Hematopoietic multipotent progenitor cell treated with erythropoietin and hydrocortisone succinate and interleukin-3 and kit ligand, for 8 days (in vitro differentiated cells): ENCODE measurements at places on chromosomes 1 and 21.

DNA sequence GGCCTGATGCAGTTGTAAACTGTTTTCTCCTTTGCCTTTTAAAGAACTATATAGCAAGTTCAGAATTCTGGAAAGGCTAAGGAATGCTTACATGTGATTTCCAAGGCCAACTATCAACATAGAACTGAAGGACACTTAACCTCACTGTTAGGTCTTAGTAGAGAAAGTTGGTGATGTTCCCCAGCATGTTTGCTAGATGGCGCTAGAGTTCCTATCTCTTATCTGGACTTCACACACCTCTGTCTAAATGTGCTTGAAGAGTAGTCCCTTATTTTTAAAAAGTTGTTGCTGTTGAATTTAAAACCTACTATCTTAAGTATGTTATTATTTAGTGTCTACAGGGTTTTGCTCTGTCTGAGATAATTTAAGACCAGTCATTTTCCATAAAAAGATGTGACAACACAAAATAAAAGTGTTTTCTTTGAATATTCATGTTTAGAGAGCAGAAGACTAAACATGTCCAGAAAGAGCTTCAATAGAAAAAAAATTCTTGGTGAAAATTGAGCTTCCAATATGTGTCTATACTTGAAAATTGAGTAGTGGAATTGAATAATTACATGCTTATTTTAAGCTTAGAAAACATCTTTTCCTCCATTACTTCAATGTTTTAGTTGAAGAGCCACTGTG lies 237.3 kb downstream of the S1PR1 start:
- DNase-seq, result peak; percentile 72

GRCh38 chr1:75696000-75696399 lies 28.5 kb upstream of the ACADM start:
- DNase-seq, result no peak

- DNase-seq, result peak; percentile 57
Observed at GRCh38 chr1:200306944-200307754, 102.7 kb downstream of the ZNF281 start.

- no peak for DNase-seq
Observed at GRCh38 chr1:230940848-230941247, 37.8 kb downstream of the TTC13 start.

DNA sequence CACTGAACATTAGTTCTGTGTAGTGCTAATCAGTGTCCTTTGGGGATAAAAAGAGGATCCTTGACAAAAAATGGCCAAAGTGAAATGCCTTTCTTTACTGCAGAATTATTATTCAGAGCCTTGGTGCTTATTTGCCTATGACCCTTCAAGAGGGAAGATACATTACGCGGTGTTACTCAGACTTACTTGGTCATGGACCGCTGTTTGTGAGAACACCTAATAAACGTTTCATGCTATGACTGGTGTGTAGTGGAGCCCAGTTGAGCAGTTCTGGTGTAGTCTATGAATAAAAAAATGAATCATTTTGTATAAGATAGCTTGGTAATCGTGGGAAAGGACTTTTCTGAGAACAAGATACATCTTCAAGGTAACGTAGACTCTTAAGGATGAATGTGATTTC lies 8.3 kb downstream of the NFYC start:
- no peak for DNase-seq

DNA sequence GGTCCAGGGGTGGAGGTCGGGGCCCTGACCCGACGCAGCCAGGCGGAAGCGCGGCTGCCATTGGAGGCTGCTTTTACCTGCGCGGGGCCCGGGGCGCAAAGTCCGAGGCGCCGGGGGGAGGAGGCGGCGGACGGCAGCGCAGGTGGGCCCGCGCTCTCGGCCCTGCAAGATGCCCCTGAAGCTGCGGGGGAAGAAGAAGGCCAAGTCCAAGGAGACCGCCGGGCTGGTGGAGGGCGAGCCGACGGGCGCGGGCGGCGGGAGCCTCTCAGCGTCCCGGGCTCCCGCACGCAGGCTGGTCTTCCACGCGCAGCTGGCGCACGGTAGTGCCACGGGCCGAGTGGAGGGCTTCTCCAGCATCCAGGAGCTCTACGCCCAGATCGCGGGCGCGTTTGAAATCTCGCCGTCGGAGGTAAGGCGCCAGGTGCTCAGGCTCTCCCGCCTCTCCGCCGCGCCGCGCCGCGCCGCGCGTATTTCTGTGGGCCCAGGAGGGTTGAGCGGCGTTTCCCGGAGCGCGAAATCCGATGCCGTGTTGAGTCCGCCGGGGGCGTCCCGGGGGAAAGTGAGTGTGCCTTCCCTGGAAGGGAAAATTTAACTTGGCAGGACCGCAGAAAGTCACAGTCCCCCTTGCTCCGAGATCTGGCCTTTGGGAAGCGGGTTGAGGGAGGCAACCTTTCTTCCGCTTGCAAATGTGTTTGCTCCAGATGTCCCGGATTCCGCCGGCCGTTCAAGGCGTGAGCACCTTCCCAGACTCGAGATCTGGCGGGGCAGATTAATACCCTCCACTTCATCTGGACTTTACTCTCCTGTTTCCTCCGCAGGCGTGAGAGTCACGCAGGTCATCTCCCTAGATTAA lies at the start of gene GIPC2:
TSS of gene GIPC2 (plus strand) at position 41 of the 853 bp plus-strand sequence. CDS start at position 170, 129 bp downstream.
- peak; percentile 35 for DNase-seq

GRCh38 chr1:2800664-2801045 lies 838 bp downstream of the TTC34 start:
- DNase-seq, result no peak

DNA sequence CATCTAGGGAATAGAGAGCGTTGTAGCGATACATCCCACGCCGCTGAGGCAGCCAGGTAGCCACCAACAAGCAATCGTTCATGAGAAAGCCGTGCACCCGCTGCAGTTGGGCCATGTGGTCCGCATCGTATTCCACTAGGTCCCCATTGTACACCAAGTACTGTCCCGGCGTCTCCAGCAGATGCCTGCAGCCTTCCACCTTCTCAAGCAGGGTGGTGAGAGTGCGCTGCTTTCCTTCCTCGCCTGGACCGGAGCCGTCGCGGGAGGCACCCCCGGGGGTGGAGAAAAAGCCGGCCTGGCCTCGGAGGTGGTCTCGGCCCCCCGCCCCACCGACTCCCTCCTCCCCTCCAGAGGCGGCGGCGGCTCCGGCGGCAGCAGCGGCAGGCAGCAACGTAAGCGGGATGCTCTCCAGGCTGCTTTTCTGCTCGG lies 595 bp downstream of the EXOC8 start:
- DNase-seq, result no peak

DNA sequence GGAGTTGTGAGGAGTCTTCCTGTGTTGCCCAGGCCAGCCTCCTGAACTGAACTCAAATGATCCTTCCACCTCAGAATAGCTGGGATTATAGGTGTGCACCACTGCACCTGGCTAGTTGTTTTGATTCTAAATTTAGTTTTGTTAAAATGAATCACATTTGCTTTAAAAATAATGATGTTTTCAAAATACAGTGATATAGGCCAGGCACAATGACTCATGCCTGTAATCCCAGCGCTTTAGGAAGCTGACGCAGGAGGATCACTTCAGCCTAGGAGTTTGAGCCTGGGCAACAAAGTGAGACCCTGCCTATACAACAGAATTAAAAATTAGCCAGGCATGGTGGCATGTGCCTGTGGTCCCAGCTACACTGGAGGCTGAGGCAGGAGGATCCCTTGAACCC lies 24.3 kb downstream of the RTCA start:
- DNase-seq, result no peak

- DNase-seq, result no peak
Observed at GRCh38 chr1:36166136-36166535, 10.2 kb downstream of the MAP7D1 start.

DNA sequence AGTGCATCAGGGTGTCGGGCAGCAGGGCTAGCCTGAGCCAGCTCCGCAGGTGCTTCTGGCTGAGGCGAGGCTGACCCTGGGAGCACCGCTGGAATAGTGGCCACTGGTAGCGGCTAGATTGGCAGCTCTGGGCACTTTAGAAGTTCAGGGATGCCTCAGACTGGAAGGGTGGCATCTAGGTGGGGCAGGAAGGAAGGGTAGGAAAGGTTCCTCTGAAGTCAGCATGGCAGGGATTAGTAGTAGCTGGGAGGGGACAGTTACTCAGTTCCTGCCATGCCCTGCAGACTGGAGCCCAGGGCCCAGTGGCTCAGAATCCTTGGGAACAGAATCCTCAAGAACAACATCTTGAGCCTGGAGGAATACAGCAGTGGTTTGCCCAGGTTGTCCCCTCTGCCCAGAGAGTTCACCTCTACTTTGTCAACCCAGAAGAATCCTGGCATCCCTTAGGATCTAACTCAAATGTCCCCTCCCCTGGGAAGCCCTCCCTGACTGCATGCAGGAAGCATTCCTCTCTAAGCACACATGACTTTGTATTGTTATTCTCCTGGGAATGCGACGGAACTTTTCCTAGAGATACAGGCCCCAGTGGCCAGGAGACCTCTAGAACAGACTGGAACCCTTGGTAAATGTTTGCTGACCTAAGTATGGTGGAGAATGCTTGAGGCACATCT lies 39.5 kb upstream of the BCAR3 start:
- DNase-seq, result no peak

DNA sequence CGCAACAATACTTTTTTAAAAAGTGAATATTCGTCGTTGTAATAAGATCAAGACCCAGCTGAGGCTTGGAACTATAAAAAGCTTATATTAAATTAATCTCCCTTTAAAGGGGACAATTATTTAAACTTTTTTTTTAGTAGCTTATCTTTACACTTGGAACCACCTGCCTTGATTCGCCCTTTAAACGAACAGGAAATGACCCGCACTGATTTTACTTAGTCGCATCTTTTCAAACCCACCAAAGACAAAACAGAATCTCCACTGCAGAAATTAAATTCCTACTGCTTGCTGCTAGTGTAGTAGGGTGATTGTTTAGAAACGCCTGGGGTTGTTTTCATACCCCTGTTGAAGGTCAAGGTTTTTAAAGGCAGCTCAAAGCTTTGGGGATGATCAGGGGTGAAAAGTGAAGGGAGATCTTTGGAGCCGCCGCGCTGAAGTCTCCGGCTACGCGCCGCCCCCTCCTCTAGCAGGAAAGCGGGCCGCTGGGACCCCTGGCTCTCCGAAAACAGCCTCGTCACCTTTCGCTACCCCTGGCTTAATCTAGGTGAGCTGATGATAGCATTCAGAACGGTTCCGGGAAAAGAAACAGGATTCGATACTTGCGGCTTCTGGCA lies 163.4 kb downstream of the RUNX1 start:
- no peak for DNase-seq

GRCh38 chr1:30700528-30701257 lies 22.7 kb downstream of the MATN1 start:
- DNase-seq, result no peak

- DNase-seq, result peak; percentile 19
Observed at GRCh38 chr1:243413431-243414151, 157.8 kb downstream of the SDCCAG8 start.

- no peak for DNase-seq
Observed at GRCh38 chr1:175174309-175175102, 18.1 kb downstream of the KIAA0040 start.

GRCh38 chr1:54791880-54792522 lies 9.1 kb downstream of the TTC22 start:
- DNase-seq, result peak; percentile 74

GRCh38 chr1:62599044-62599443 lies 1.7 kb downstream of the ANGPTL3 start:
- no peak for DNase-seq

DNA sequence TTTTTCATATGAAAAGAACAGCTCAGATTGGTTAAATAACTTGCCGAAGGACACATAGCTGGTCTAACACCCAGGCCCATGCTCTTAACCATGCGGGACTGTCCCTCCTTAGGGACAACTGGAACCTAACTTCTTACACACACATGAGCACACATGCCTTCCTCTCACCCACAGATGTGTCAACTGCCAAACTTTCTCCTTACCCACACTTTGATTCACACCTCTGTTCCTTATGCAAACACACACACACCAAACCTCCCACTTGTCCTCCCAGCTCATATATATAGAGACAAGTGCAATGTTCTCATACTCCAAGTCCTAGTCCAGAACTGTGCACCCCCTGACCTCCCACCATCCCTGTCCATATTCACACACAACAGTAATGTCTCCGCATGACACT lies 4.3 kb downstream of the RAB25 start:
- no peak for DNase-seq

GRCh38 chr1:233281711-233282581 lies 13.6 kb downstream of the PCNX2 start:
- no peak for DNase-seq

GRCh38 chr1:156528875-156529425 lies 28.4 kb upstream of the MEF2D start:
- DNase-seq, result no peak

- DNase-seq, result no peak
Observed at GRCh38 chr1:54559771-54560231, 11.8 kb downstream of the ACOT11 start.

DNA sequence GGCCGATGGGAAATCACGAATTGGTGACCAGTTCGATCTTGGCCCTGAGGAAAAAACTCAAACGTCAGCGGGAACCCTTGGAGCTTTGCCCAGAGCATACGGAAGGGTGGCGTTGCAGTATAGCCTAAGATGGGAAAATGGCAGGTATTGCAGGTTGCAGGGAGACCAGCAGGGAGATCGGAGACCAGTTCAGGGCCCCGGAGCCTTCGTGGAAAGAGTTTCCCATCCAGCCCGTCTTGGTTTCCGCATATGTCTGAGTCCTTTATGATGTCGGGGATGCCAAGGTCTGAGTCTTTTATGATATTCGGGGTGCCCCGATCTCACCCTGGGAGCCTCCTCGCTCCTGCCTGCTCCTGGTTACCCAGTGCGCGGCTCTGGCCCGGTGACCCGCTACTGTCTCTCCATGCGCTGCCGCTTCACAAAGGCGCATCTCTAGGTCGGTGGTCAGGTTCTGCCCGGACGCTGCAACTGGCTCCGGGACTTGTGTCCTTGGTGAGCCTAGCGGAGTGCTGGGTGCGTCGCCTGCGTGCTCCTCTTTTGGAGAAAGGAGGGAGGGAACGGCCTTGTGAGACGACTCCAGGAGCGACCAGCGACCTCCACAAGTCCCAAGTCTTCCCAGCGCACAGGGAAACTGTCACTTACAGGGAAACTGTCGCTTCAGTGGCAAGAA lies 94.2 kb downstream of the PRKAB2 start:
- no peak for DNase-seq

DNA sequence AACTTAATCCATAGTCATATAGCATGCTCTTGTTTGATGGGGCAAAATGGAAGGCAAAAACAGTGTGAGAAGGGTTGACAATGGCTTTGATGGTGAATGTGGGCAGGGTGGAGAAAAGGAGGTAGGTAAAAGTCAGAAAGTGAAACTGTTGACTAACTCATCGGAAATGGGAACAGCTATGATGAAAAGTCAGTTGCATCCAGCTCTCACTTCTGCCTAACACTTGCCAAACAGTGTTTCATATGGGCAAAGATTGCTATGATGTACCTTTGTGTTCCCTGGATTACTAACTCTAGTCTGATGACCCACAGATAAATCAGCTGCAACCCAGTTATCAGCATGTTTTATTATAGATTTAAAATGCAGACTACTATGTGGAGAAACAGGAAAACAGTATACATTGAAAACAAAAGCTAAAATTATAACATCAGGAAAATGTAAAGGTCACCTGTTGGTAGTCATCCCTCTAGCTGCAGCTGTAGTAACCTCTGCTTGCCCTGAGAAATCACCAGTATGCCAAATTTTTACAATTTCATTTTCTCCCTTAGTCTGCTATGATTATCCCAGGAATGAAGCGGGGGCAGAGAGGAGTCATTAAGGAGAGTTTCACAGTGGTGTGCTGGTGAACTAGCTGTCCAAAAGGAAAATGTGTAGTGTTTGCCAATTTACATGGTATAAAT lies 11.7 kb downstream of the TNFSF18 start:
- no peak for DNase-seq

- no peak for DNase-seq
Observed at GRCh38 chr1:159247266-159247665, 42.6 kb downstream of the ACKR1 start.
